ENCODE measurements at places on chromosomes 16 and 17.

DNA sequence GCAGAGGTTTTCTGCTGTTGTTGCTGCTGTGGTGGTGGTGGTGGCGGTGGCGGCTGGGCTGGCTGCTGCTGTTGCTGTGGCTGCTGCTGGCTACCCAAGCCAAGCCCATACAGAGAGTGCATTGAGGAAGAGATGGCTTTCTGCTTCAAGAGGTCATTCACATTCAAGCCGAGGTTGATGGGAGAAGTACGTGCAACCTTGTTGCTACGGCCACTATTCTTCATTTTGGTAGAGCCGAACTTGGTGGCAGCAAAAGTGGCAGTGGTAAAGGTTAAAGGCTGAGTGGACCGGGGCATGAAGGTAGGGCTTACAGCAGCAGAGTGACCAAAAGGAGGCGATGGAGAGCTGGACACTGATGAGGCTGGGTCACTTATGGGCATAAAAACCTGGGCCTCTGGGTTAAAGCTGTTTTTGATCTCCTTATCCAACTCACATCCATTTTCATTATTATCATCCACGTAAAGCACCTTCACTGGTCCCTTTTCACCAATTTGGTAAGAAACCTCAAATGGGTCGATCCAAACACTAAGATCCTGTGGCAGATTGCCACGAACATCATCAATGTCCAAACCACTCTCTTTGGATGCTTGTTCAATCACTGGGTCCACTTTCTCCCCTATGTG lies 2.8 kb downstream of the TOB1 start:
- DNase-seq = no peak

DNA sequence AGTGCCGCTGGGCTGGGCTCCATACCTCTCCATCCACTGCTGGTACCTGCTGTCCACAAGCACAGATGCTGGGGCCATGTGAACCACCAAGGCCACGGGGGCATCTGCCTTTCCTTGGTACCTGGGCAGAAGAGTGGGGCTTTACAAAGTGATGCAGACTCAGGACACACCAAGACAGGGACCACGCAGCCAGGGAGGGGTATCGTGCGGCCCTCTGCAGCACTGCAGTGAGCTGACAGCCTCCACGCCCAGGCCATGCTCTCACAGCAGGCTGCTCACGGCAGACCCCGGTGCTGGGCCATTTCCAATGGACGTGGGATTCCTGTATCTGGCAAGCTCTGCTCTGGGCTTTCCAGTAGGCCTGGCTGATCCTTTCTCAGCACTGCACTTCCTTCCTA lies 14.4 kb downstream of the ELAC2 start:
- no peak for DNase-seq

- DNase-seq = no peak
These were observed 151.3 kb downstream of the MAF start for GRCh38 chr16:79449067-79449769.

DNA sequence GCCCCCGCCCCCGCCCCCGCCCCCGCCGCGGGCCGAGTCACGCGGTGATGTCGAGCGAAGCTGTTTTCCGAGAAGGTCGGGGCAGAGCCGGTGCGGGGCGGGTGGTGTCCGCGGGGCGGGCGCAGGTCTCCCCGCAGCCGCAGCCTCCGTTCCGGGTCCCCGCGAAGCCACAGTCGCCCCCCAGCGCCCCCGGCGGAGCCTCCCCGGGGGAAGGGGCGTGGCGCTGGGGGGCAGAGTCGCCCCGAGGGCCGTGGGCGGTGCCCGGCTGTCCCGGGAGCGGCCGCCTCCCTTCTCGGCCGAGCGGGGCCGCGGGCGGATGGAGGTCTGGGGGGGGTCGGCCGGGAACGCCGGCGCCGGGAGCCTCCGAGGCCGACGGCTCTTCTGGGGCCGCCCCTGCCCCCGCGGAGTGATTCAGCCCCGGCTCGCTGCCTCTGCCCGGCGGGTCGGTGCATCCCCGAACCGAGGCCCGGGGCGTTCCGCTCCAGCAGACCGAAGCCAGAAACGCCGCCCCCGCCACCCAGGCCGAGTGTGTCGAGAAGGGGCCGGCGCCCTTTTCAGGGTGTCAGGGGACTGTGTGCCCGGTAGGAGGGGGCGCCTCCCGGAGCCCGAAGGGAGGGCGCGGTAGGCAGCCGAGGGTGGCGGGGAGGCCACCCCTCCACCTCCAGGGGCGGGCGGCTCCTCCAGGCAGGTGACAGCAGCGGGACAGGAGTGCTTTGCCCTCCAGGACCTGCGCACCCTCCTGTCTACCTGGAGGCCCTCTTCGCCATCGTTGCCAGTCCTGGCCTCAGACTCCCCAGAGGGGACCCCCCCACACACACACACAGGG lies 1.7 kb downstream of the METRNL start:
- peak; percentile 39 for DNase-seq

- DNase-seq = peak; percentile 43
These were observed 109.0 kb downstream of the SYCE1L start for GRCh38 chr16:77308163-77308561.

- peak; percentile 9 for DNase-seq
These were observed 57.3 kb downstream of the MGAT5B start for GRCh38 chr17:76925441-76925891.

DNA sequence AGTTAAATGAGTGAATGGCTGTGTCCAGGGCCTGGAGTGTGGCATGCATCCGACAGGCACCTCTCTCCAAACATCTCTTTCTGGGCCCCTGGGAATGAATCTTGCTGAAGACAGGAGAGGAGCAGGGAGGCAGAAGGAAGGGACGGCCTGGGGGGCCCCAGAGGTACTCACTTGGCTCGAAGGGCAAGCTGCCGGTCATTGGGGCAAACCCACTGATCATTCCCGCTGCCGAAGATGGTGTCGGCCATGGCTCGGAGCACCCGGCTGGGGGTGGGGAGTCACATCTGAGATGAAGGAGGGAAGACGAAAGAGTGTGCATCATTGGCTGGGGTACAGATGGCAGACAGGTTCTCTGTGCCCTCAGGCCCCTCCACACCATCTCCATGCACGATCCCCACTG lies 25.3 kb downstream of the RPH3AL start:
- no peak for DNase-seq

- DNase-seq = no peak
These were observed 18.4 kb downstream of the FA2H start for GRCh38 chr16:74756203-74756602.

- DNase-seq = no peak
These were observed 104.7 kb downstream of the LITAF start for GRCh38 chr16:11481987-11482386.

DNA sequence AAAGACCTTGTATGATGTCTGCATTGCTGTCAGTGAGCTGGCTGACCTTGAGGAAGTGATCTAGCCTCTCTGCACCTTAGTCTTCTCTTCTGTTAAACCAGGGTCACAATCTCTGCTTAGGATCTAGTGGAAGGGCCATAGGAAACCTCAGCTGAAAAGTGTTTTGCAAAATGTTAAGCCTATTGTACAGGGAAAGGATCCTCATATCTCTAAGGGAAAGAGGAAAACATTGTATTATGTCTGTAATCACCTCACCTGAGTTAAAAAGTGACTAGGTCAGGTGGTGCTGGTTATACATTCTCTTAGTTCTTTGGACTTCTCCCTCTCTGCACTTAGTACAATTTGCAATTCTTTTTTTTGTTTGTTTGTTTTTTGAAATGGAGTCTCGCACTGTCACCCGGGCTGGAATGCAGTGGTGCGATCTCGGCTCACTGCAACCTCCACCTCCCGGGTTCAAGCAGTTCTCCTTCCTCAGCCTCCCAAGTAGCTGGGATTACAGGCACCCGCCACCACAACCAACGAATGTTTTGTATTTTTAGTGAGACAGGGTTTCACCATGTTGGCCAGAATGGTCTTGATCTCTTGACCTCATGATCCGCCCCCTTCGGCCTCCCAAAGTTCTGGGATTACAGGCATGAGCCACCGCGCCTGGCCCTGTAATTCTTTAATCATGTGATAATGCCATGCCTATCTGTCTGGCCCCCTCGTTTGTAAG lies 2.0 kb upstream of the SEPHS2 start:
- no peak for DNase-seq

GRCh38 chr17:80761110-80761871 lies 216.7 kb downstream of the RPTOR start:
- peak; percentile 72 for DNase-seq

DNA sequence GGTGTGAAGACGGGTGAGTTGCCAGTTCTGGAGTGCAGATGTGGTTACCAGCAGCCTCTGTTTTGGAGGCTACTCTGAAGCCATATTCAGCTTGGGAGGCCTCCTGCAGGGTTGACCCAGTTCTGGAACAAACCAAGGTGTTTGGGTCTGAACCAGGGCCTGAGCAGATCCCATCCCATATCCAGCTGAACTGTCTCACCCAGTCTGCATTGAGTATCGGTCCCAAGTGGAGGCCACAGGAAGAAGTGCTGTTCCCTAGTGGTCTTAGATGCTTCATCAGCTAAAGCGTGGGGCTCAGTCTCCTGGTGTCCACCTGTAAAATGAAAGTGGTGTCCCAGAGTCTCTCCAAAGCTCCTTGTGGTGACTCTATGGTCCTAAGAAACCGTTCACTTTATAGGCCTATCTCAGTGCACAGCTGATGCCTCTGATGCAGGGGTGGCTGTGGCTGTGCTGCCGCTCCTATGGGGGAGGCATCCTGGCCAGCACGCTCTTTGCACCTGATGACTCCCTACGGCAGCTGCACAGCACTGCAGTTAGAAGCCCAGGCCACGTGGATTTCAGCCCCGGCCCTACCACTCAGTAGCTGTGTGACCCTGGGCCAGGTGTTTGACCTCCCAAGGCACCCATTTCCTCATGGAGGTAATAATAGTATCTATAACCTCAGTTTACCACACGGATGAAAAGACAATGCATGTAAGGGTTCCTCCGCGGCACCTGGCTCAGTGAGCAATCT lies 21.0 kb downstream of the CBX4 start:
- no peak for DNase-seq

- DNase-seq = no peak
These were observed 77.0 kb downstream of the MRC2 start for GRCh38 chr17:62704381-62704971.

- peak; percentile 80 for DNase-seq
These were observed 99.5 kb upstream of the AXIN2 start for GRCh38 chr17:65660947-65661346.

- no peak for DNase-seq
These were observed 908 bp upstream of the CLUH start for GRCh38 chr17:2712300-2713043.

- DNase-seq = no peak
These were observed 5.9 kb downstream of the IRX6 start for GRCh38 chr16:55329791-55330428.

- DNase-seq = no peak
These were observed 87.8 kb downstream of the GNAO1 start for GRCh38 chr16:56279132-56279531.

DNA sequence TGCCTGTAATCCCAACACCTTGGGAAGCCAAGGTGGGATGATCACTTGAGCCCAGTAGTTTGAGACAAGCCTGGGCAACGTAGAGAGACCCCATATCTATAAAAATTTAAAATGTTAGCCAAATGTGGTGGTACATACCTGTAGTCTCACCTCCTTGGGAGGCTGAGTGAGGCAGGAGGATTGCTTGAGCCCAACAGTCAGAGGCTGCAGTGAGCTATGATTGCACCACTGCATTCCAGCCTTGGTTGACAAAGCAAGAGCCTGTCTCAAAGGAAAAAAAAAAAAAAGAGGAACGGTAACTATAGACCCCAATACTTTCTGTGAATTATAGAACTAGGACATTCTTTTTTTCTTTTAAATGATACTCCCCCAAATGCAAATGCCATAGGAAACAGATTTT lies 1.8 kb upstream of the TMC5 start:
- DNase-seq = no peak

- DNase-seq = no peak
These were observed 44.1 kb downstream of the MIS12 start for GRCh38 chr17:5530265-5531084.

- DNase-seq = no peak
These were observed 102.1 kb downstream of the KIF2B start for GRCh38 chr17:53924530-53925455.

DNA sequence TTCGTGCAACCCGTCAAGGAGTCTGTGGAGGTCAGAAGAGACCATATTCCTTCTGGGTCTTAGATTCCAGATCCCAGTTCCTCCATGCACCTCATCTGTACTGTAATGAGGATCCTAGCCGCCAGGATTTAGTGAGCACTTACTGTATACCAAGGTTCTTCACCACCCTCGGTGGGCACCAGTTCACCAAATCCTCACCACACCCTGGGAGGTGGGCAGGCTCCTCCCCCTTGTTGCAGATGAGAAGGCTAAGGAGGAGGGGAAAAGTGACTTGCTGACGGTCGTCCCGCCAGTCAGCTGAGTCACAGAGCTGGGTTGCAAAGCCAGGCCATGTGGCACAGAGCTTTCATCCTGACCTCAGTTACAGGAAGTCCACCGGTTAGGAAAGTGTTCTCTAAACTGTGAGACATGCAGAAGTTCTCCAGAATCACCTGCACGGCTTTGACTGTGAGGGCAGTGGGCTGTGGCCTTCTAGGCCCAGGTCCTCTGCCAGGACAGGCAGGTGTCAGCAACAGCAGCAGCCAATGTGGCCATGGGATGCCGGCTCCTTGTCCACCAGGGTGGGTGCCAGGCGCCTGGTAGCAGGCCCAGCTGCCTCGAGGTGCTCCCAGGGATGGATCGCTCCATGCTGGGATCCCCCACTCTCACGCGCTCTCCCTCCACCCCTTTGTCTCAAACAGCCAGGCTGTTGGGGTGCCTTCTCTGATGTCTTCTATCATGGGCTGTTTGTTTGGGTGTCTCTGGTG lies 240.3 kb upstream of the GSE1 start:
- DNase-seq = peak; percentile 76

DNA sequence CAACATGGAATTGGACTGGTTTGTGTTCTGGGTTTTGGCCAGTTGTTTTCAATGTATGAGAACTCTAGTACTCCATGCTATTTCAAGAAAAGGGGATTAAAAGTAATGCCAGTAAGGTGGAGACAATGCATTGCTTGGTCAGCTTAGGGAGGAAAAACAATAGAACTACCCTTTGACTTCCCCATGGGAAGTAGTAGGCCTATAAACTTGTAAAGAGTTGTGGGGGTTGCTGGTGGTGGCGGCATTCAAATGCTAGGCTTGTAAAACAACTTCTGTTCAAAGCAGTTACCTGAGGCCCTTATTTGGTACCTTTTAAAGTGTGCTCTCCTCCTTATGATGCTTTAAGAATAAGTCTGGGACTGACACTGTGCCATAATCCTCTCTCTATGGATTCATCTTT lies 9.4 kb downstream of the MAP3K3 start:
- no peak for DNase-seq

- DNase-seq = no peak
These were observed at the start of gene NOD2 for GRCh38 chr16:50692999-50693781. TSS of gene NOD2 (plus strand) at chr16:50693606. CDS start at chr16:50699496, 5,890 bp downstream.

DNA sequence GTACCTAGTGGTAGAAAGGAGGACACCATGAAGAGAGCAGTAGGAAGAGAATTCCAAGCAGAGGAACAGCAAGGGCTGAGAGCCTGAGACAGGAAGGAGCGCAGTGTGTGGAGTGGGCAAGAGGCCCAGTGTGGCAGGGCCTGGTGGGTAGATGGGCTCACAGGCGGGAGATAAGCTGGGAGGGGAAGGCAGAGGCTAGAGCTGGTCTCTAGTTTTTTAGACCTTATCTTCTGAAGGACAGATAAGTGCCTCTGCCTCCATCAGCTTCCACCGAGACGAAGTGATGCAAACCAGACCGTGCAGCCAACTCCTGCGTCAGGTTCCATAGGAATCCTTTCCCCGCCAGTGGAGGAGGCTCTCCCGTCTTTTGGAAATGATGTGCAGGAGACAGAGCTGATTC lies 33.6 kb downstream of the CDH1 start:
- no peak for DNase-seq
